ENCODE measurements at places on chromosomes 11 and 22. TPM values are rescaled to one million over a fixed set of nuclear protein-coding genes. Genes with fewer than 3 reads are reported as not detected.

Gene RPS25
- total RNA-seq: 935 TPM

Gene TMEM258
- total RNA-seq: 91.4 TPM

Gene MAJIN
- not detected for total RNA-seq

Gene MRGPRX3
- total RNA-seq: not detected

Gene GLYAT
- total RNA-seq: not detected

Gene DRD2
- not detected for total RNA-seq

Gene SCT
- not detected for total RNA-seq

Gene CRYBB3
- total RNA-seq: 0.57 TPM

Gene PGA3
- not detected for total RNA-seq

Gene OR51B2
- total RNA-seq: not detected

- H3K4me3 ChIP-seq: no peak overlapping the region
- peak; percentile 21 for DNase-seq
- H3K27me3 ChIP-seq: no peaks in the 10 kb centered on the region
- H3K36me3 ChIP-seq: no peaks in the 10 kb centered on the region
- no peaks in the 10 kb centered on the region for H3K4me1 ChIP-seq
Measured at GRCh38 chr11:110026858-110027626, 66.2 kb upstream of the ZC3H12C start.

GRCh38 chr11:22742157-22742613 is 75.8 kb downstream of the GAS2 start:
- H3K4me3 ChIP-seq: no peak overlapping the region

DNA sequence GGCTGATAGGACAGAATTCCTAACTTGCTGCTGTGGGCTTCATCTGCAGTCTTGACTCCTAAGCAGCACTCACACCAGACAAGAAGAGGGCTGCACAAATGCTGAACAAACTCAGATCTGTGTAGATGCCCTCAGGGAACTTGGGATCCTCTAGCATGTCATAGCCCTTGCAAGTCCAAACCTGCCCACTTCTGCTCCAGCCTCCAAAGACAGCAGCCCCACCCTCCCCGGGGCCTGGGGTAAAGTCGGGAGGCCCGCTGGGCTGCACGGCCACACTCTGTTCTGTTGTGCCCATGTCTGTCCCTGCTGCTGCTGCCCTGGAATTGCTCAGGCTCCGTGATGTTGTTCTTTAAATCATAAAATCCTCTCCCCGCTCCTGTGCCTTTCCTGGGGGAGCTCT is 28.3 kb downstream of the DRD2 start:
- DNase-seq: no peak
- H3K27ac ChIP-seq: peak overlapping the region; percentile 62
- H3K4me1 ChIP-seq: no peaks in the 10 kb centered on the region

DNA sequence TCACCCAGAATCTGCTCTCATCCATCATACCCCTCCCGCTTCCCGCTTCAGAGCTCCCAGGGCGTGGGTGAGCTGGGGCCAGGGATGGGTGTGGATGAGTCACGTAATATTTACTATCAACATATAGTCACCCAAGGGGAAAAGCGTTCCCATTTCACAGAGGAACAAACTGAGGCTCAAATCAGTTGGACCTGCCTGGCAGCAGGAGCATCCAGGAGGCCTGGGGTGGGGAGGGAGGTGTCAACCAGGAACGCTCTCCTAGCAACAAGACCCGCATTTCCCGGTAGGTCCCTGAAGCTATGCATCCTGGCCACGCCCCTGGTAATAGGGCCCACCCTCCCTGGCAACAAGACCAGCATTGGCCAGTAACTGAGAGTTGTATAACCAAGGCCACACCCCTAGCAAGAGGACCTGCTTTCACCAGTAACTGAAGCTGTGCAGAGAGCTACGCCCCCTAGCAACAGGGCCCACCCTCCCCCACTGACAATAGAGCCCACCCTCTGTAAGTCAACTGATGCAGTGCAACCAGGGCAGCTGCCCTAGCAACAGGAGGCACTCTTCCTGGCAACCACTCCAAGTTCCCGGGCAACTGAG is 32.7 kb upstream of the TXNRD2 start:
- no peak overlapping the region for H3K27ac ChIP-seq
- peaks cover 16% of the 10 kb centered on the region for H3K36me3 ChIP-seq
- H3K4me3 ChIP-seq: no peak overlapping the region
- DNase-seq: no peak

GRCh38 chr11:2760196-2760871 is 60.5 kb upstream of the KCNQ1OT1 start:
- H3K27me3 ChIP-seq: no peaks in the 10 kb centered on the region
- no peak overlapping the region for H3K4me3 ChIP-seq
- no peaks in the 10 kb centered on the region for H3K4me1 ChIP-seq
- no peaks in the 10 kb centered on the region for H3K36me3 ChIP-seq

GRCh38 chr11:67230406-67230805 is 35.9 kb upstream of the GRK2 start:
- DNase-seq: no peak
- no peak overlapping the region for H3K27ac ChIP-seq
- no peaks in the 10 kb centered on the region for H3K27me3 ChIP-seq
- H3K36me3 ChIP-seq: no peaks in the 10 kb centered on the region
- no peaks in the 10 kb centered on the region for H3K4me1 ChIP-seq
- no peak overlapping the region for H3K4me3 ChIP-seq

GRCh38 chr11:44752713-44753112 is 26.0 kb downstream of the TSPAN18 start:
- H3K36me3 ChIP-seq: no peaks in the 10 kb centered on the region
- H3K27ac ChIP-seq: peak overlapping the region; percentile 87
- no peak overlapping the region for H3K4me3 ChIP-seq
- peaks cover 23% of the 10 kb centered on the region for H3K4me1 ChIP-seq

DNA sequence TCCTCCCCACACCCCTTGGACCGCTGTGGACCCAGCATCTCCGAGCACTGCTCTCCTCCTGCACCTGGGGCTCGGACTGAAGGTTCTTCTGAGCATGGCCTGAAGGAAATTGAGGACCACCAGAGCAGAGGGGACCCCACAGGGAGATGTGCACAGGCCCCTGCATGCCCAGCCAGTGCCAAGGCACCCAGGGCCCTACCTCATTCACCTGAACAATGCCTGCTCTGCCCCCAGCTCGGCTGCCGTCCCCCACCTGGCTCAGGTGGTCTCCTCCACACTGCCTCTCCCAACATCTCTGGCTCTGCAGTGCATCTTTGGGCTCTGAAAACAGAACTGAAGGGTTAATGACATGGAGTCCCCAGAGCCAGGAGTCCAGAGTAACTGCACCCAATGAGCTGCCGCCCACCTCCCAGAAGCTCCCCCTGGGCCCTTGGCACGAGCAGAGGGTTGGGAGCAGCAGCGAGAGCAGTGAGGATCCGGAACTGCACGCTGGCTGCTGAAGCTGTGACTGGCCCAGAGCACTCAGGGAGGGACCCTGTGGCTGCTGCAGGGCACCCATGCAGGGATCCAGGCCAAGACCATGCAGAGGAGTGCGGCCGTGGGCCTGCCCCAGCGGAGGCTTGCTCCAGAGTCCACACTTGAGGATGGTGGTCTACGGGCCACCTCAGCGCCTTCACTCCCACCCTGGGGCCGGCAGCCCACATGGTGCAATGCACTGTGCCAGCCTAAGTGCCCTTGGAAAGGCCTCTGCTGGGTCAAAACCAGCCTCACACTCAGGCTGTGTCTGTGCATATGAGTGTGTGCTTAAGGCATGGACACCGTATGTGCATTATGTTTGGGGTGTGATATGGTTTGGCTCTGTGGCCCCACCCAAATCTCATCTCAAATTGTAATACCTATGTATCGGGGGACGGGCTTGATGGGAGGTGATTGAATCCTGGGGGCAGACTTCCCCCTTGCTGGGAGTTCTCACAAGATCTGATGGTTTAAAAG is 686.1 kb downstream of the TBC1D22A start:
- H3K4me1 ChIP-seq: no peaks in the 10 kb centered on the region
- no peak for DNase-seq
- no peaks in the 10 kb centered on the region for H3K36me3 ChIP-seq

- no peak overlapping the region for H3K27ac ChIP-seq
- H3K36me3 ChIP-seq: no peaks in the 10 kb centered on the region
Measured at GRCh38 chr11:113449743-113450142, 25.5 kb downstream of the DRD2 start.

DNA sequence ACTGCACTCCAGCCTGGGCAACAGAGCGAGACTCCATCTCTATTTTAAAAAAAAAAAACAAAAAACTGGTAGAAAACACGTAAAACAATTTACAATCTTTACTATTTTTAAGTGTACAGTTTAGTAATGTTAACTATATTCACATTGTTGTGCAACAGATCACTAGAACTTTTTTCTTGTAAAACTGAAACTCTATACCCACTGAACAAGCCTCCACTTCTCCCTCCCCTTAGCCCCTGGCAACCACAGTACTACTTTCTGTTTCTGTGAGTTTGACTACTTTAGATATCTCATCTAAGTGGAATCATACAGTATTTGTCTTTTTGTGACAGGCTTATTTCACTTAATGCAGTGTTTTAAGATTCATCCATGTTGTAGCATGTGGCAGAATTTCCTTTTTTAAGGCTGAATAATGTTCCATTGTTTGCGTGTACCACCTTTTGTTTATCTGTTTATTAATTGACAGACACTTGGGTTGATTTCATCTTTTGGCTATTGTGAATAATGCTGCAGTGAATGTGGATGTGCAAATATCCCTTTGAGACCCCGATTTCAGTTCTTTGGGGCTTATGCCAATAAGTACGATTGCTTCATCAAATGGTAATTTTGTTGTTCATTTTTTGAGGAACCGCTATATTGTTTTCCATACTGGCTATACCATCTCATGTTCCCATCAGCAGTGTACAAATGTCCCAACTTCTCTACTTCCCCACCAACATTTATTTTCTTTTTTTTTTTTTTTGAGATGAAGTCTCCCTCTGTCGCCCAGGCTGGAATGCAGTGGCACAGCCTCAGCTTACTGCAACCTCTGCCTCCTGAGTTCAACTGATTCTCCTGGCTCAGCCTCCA is 11.0 kb downstream of the DDB2 start:
- H3K36me3 ChIP-seq: peaks cover 22% of the 10 kb centered on the region
- DNase-seq: no peak
- H3K27me3 ChIP-seq: no peaks in the 10 kb centered on the region
- no peak overlapping the region for H3K27ac ChIP-seq
- H3K4me3 ChIP-seq: no peak overlapping the region

DNA sequence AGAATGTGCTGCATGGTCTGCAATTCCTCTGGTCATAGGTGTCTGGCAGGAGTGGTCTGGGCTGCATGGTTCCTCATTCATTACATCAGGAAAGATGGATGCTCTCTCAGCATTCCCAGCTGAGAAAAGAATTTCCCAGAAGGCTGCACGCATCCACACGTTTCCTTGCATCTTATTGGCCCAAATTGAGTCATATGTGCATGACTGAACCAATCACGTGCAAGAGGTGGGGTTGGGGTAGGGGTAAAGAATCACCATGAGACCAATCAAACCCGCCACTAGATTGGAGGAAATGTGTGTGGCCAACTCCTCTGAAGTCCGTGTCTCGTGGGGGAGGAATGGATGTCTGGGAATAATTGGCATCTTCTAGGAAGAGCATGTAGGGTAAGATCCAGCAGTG is 28.8 kb downstream of the TST start:
- H3K4me1 ChIP-seq: no peaks in the 10 kb centered on the region
- peaks cover 8% of the 10 kb centered on the region for H3K27me3 ChIP-seq
- no peak overlapping the region for H3K27ac ChIP-seq
- no peak for DNase-seq
- no peak overlapping the region for H3K4me3 ChIP-seq

DNA sequence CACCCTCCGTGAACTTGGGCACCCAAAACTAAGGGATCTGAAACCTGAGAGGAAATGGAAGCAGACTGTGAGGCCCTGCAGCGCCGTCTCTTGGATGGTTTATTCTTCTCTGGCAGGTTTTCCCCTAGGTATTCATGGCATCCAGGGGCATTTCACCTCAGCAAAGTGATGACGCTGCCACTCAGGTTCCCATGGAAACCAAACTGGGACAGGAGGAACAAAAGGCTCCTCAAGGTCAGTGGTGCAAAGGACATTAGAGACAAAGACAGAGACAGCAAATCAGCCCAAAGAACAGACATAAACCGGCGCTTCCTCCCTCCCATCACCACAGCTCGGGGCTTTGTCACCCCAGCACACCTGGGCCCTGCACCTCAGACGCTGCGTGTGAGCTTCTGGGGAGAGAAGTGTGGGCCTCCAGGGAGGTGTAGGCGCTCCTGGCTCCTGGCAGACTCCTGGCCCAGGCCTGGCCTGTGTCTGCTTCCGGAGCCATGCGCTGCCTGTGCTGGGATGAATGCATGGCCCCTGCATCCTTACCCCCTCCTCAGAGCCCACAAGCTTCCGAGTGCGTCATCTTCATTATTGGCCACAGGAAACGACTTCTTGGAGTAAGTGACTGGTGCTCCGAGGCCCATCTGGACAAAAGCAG is 5.9 kb downstream of the TP53AIP1 start:
- H3K4me3 ChIP-seq: no peak overlapping the region
- H3K27ac ChIP-seq: no peak overlapping the region
- H3K27me3 ChIP-seq: no peaks in the 10 kb centered on the region
- no peaks in the 10 kb centered on the region for H3K36me3 ChIP-seq
- peak; percentile 43 for DNase-seq
- H3K4me1 ChIP-seq: no peaks in the 10 kb centered on the region

DNA sequence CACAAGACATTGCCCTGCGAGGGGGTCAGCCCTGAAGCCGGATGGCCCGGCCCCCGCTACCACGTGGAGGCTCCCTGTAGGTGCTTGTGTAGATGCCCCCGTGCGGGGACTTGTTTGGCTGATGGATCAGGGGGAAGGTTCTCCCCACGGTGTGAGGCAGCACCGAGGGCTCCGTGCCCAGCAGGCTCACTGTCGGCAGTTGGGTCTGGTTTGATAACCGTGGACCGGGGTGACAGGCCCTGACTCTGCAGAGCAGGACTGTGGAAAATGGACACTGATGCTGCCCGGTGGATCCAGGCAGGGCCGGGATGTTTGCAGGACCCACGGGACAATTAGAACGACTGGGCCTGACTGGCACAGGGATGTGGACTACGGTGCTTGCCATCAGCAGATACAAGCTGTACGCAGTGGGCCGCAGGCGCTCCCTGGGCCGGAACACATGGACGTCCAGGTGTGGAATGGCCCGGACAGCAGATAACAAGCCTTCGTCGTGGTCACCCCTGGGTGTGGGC is 19.0 kb downstream of the KCNQ1 start:
- peaks cover 77% of the 10 kb centered on the region for H3K4me1 ChIP-seq
- no peaks in the 10 kb centered on the region for H3K36me3 ChIP-seq
- H3K27ac ChIP-seq: peak overlapping the region; percentile 99
- H3K27me3 ChIP-seq: no peaks in the 10 kb centered on the region
- DNase-seq: peak; percentile 75

- no peaks in the 10 kb centered on the region for H3K36me3 ChIP-seq
- DNase-seq: no peak
- H3K27ac ChIP-seq: no peak overlapping the region
Measured at GRCh38 chr11:96817482-96818399, 427.9 kb downstream of the JRKL start.
